ENCODE measurements at places on chromosomes 5 and 9.

DNA sequence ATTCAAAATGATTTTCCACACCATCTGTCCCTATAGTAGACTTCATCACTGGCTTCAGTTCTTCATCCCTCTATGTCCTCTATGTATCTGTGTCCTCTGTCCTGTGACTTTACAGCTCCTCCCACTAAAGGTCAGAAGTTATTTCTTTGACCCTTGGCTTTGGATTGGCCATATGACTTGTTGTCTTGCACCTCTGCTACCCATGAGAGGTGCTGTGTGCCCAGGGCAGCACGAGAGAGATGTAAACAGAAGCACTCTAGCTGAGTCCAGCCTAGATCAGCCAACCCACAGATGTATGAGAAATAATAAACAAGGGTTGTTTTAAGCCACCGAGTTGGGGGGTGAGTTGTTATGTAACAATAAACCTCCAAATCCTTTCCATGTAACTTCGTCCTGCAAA is 63.4 kb upstream of the ENTREP1 start:
- no peak for DNase-seq

- no peak for DNase-seq
Observed at GRCh38 chr5:7210549-7210948, 185.4 kb upstream of the ADCY2 start.

- DNase-seq = no peak
Observed at GRCh38 chr5:180230017-180230416, 21.0 kb upstream of the RASGEF1C start.

DNA sequence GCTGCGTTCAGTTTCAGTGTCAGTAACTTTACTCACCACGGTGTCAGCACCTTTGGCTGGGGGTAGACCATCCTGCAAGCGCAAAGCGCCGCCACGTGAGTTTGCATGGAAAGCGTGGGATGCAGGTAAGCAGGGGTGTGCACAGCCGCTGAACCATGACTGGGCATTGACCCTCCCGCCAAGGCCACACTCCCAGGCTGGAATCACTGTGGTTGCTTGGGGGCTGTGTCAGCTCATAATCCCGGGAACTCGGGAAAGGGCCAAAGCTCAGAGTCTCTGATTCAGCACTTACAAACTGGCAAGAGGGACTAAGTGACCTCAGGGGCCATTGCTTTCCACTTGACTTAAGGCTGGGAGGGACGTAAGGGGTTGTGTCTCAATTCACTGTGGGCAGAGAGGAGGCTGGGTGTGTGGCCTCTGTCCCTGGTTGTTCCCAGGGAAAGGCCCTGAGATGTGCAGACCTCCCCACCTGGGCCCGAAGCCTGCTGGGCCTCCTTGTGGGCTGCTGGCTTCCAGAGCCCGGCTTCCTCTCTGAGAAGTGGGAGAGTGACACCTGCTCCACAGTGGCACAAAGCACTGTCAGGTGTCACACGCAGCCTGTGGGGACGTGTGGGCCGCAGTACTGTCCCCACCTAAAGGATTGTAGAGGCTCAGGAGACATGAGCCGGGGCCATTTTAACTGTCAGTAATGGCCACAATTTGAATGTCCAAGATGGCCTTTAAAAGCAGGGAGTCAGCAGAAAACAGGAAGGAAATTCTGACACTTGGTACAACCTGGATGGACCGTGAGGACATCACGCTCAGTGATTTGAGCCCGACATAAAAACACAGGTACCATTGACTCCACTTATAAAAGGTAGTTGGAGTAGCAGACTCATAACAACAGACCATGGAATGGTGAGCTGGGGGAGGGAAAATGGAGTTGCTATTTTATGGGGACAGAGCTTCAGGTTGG is 16.7 kb downstream of the ABO start:
- no peak for DNase-seq

DNA sequence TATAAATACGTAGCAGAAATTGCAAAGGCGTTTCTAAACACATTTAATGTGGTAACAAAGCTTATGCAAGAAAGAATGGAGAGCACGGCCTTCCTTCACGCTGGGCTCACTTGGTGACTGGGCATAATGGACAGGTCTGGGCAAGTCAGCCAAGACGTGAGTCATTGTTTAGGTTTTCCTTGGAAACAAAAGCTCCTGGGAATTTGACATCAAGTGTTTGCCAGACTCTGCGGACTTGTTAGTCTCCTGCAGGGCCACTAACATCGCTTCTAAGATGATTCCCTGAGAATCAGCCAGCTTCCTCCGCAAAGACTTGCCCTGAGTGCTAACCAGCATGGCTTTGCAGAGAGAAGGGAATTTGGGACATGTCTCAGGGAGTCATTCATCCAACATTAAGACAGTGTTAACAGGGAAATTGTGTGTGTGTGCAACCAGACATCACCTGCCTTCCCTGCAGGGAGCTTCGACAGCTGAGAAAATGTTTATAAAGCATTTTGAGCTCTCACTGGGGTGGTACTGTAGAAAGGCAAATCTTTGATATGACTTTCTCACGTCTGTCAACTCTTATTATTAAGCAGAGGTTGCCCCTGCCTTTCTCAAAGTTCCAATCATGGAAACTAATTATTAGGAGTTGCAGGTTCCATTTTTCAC is 182.5 kb downstream of the NTRK2 start:
- DNase-seq = no peak

GRCh38 chr5:37983463-37983862 is 143.6 kb upstream of the GDNF start:
- no peak for DNase-seq

DNA sequence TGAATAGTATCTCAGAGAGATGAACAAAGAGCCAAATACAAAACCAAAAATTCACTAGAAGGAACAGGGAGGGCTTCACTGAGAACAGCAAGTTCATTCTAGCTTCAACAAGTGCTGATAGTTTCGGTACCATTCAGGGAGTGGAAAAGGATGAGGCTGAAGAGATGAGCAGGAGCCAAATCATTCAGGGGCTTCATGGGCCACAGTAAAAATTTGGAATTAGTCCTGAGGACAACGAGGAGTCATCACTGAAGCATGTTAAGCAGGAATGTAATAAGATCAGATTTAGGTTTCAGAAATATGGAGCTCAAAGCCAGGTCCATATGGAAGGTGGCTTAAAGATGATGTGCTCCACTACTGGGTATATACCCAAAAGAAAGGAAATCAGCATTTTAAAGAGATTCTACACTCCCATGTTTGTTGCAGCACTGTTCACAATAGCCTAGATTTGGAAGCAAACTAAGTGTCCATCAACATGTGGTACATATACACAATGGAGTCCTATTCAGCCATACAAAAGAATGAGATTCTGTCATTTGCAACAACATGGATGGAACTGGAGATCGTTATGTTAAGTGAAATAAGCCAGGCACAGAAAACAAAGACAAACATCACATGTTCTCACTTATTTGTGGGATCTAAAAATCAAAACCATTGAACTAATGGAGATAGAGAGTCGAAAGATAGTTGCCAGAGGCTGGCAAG is 36.2 kb downstream of the SPOCK1 start:
- DNase-seq = no peak

DNA sequence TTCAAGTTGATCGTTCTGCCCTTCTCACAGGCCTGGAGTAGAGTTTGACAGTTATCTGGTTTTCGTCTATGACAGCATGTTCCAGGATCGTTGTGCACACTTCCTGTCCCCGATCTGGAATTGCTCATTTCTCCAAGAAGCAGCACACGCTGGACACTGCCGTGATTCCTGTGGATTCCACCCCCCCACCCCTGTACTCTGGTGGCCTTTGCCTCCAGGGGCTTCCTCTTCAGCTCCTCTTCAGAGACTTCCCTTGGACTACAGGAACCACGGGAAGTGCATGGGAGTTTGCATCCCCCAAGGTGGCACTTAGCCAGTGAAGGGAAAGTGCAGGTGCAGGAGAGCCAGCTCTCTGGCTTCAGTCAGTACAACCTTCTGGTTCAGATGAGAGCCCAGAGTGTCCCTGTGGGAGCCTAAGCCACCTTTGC is 160.7 kb downstream of the CACNA1B start:
- no peak for DNase-seq

DNA sequence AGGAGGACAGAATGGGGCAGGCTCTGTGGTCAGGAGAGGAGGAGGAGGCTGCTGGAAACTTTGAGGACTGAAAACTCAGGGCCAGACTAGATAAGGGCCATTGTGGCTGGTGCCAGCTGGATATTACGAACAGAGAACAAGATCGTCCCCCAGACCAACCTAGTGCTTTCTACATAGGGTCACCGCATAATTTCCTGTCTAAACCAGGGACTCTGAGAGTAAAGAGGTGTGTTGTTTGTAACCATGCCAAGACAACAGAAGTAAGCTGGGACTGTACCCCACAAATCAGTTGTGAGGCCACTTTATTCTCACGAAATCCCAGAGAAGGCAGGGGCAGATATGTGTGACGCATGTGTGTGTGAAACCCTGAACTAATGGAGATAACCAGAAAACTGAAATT is 20.3 kb upstream of the GFPT2 start:
- no peak for DNase-seq

GRCh38 chr5:57666582-57666981 is 184.0 kb upstream of the ACTBL2 start:
- no peak for DNase-seq

Measured in activated CD8-positive, alpha-beta memory T cell treated with anti-CD3 and anti-CD28 coated beads for 4 hours (primary cell).